ENCODE measurements at places on chromosomes 2 and 18. TPM values are rescaled to one million over a fixed set of nuclear protein-coding genes. Genes with fewer than 3 reads are reported as not detected.

Gene DDX1
- 71.6 TPM for total RNA-seq

- no peaks in the 10 kb centered on the region for H3K36me3 ChIP-seq
- no peaks in the 10 kb centered on the region for H3K27me3 ChIP-seq
- no peak for DNase-seq
Measured at GRCh38 chr2:237983922-237984321, 17.1 kb downstream of the UBE2F start.

GRCh38 chr2:36362291-36362690 lies 6.7 kb downstream of the CRIM1 start:
- no peaks in the 10 kb centered on the region for H3K27me3 ChIP-seq
- DNase-seq, result no peak
- H3K36me3 ChIP-seq, result no peaks in the 10 kb centered on the region

Gene TEX44
- not detected for total RNA-seq

- H3K27ac ChIP-seq, result no peak overlapping the region
- H3K36me3 ChIP-seq, result no peaks in the 10 kb centered on the region
- no peak for DNase-seq
- H3K27me3 ChIP-seq, result no peaks in the 10 kb centered on the region
- H3K4me3 ChIP-seq, result no peak overlapping the region
- H3K4me1 ChIP-seq, result no peaks in the 10 kb centered on the region
Measured at GRCh38 chr18:10265560-10266333, 188.7 kb upstream of the APCDD1 start.

Gene SH3RF3
- total RNA-seq, result 1.3 TPM

Gene LINC00305
- total RNA-seq, result not detected

Gene COLEC11
- 0.47 TPM for total RNA-seq

DNA sequence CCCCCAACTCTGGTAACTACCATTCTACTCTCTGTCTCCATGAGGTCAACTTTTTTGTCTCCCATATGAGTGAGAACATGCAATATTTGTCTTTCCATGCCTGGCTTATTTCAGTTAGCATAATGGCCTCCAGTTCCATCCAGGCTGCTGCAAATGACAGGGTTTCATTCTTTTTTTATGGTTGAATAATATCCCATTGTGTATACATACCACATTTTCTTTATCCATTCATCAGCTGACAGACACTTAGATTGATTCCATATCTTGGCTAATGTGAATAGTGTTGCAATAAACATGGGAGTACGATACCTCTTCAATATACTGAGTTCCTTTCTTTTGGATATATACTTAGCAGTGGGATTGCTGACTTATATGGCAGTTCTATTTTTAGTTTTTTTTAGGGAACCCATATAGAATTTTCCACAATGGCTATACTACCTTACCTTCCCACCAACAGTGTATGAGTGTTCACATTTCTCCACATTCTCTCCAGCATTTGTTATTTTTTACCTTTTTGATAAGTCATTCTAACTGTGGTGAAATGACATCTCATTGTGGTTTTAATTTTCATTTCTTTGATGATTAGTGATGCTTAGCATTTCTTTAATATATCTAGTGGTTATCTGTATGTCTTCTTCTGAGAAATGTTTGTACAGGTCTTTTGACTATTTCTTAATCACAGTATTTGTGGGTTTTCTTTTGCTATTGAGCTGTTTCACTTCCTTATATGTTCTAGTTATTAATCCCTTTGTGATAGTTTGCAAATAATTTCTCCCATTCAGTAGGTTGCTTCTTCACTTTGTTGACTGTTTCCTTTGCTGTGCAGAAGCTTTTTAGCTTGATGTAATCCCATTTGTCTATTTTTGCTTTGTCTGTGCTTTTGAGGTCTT lies 112.2 kb downstream of the SRBD1 start:
- no peak overlapping the region for H3K4me3 ChIP-seq
- H3K27ac ChIP-seq, result no peak overlapping the region
- no peaks in the 10 kb centered on the region for H3K4me1 ChIP-seq
- no peaks in the 10 kb centered on the region for H3K36me3 ChIP-seq

GRCh38 chr2:134310107-134311079 lies 56.5 kb downstream of the MGAT5 start:
- H3K27me3 ChIP-seq, result no peaks in the 10 kb centered on the region
- H3K4me1 ChIP-seq, result no peaks in the 10 kb centered on the region
- DNase-seq, result no peak
- no peak overlapping the region for H3K27ac ChIP-seq
- no peaks in the 10 kb centered on the region for H3K36me3 ChIP-seq
- H3K4me3 ChIP-seq, result no peak overlapping the region

GRCh38 chr2:206856513-206856912 lies 82.8 kb upstream of the CPO start:
- no peaks in the 10 kb centered on the region for H3K4me1 ChIP-seq
- no peaks in the 10 kb centered on the region for H3K27me3 ChIP-seq
- no peak for DNase-seq
- H3K27ac ChIP-seq, result no peak overlapping the region
- no peaks in the 10 kb centered on the region for H3K36me3 ChIP-seq

DNA sequence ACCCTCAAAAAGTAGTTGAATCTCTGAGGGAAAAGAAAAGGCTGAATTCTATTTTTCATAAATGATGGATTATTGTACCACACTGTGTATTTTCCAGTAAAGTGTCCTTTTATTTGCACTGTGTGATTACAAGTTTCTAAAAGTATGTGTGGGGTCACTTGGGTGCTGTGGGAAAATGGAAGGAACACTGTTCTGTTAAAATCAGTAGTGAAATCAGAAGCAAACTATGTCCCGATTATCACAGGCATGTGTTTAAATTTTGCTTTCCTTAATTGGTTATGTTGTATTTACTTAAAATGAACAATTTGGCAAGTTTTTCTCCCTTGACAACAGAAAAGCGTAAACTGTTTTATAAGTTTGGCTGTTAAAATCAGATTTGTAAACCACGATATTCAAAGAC lies 353.1 kb downstream of the ARHGAP15 start:
- no peak overlapping the region for H3K27ac ChIP-seq
- H3K4me3 ChIP-seq, result no peak overlapping the region
- H3K36me3 ChIP-seq, result no peaks in the 10 kb centered on the region

DNA sequence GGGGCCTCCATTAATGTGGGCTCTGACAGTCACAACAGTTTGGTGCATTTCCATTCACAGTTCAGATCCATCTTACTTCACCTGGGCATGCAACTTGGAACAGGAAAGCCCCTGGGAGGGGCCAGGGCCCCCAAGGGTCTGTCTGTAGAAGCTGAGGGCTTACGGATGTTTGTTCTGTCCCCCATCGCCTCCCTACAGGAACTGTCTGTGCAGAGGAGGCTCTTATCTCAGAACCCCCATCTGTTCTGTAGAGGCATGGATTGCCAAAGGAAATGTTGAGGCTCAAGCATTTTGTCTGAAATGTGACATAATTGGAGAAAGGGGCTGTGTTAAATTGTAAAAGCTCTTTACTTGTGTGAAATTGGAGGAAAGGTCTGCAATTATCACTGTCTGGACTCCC lies 334.3 kb downstream of the CLIP4 start:
- no peak overlapping the region for H3K27ac ChIP-seq
- no peaks in the 10 kb centered on the region for H3K36me3 ChIP-seq
- H3K4me1 ChIP-seq, result no peaks in the 10 kb centered on the region
- H3K4me3 ChIP-seq, result no peak overlapping the region

Gene CHRND
- total RNA-seq, result not detected

Data from colonic mucosa (tissue), 4 donors.